ENCODE measurements at places on chromosomes 2 and 18.

DNA sequence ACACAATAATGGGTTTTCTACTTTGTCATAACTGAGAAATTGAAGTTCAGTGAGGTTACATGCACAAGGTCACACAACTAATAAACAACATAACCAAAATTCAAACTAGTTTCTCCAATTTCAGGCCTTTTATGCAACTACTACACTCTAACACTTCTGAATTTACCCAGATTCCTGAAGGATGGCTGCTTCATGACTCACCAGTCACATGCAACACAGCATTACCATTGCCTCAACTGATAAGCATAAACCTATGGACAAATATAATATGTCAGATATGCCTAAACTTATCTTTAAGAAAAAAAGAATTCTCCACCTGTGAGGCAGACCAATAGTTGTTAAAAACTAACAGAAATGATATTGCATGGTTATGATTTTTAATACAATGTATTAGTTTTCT, 586.5 kb upstream of the SLC8A1 start:
- DNase-seq, result no peak

DNA sequence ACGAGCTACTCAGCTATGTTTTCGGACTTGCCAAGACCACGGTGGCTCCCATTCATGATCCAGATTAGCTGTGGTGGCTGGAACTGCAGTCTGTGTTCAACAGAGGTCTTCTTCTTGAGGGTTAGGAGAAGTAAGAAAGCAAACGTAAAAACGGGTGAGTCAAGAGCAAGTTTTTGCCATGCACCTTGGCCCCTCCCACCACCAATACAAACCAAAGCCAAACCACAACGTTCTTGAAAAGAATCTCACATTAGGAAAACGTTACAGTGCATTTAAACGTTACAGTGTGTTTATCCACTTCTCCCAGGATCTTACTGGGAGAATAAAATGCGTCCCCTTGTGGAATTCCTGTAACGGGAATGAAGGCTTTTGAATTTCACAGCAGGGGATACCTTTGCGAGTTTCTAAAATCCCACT, 725 bp downstream of the FBXO48 start:
- DNase-seq, result peak; percentile 39

- no peak for DNase-seq
Measured at GRCh38 chr2:165776013-165776412, 18.0 kb downstream of the GALNT3 start.

- DNase-seq, result no peak
Measured at GRCh38 chr2:23684395-23685176, 242.3 kb downstream of the ATAD2B start.

DNA sequence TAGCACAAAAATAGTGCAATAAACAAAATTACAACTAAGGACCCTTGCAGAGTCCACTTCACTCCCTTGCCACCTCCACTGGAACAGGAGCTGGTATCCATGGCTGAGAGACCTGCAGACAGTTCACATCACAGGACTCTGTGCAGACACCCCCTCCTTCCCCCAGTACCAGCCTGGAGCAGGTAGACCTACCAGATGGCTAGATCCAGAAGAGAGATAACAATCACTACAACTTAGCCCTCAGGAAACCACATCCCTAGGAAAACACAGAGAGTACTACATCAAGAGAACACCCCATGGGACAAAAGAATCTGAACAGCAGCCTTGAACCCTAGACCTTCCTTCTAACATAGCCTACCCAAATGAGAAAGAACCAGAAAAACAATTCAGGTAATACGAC, 49.8 kb downstream of the FBXO15 start:
- DNase-seq, result no peak

DNA sequence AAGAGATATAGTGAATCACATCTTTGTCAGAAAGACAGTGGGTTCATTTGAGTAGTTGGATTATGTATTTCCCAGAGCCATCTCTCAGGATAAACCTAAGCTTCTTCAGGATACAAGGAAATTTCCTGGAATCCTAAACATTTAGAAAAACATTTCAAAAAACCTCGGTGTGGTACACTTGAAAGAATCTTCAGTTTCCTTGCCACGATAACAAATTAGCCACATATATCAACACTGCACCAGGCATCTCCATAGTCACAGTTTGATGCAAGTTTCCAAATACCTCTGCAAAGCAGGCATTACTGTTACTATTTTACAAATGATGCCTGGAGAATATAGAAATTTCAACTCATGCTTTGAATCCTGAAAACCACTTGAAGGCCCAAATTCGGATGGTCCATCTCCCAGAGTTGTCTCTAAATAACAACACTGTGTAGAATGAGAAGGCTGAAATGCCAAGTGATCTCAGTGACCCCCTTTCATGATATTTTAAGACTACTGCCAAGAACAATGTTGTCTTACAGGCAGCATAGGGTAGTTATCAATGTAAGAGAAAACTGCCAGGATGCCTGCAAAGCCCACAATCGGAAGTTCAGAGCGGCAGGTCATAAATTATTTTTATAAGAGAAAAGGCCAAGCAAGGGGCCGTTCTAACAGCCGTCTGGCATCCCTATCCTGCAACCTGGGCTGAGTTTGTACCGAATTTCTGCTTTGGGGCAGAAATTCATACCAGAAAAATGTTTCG, 307.9 kb downstream of the TXNL1 start:
- DNase-seq, result no peak

GRCh38 chr2:102276549-102277201, 34.7 kb upstream of the IL1RL1 start:
- DNase-seq, result no peak

GRCh38 chr2:80080957-80081356, 223.6 kb downstream of the LRRTM1 start:
- DNase-seq, result no peak

DNA sequence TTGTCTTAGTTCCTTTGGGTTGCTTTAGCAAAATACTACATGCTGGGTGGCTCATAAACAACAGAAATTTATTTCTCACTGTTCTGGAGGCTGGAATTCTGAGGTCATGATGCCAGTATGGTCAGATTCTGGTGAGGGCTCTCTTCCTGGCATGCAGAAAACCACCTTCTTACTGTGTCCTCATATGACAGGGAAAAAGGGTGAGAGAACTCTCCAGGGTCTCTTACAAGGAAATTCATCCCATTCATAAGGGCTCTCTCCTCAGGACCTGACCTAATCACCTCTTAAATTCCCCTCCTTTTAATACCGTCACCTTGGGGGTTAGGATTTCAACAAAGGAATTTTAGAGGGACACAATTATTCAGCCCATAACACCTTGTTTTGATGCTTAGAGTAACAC, 243.1 kb upstream of the TNP1 start:
- no peak for DNase-seq

DNA sequence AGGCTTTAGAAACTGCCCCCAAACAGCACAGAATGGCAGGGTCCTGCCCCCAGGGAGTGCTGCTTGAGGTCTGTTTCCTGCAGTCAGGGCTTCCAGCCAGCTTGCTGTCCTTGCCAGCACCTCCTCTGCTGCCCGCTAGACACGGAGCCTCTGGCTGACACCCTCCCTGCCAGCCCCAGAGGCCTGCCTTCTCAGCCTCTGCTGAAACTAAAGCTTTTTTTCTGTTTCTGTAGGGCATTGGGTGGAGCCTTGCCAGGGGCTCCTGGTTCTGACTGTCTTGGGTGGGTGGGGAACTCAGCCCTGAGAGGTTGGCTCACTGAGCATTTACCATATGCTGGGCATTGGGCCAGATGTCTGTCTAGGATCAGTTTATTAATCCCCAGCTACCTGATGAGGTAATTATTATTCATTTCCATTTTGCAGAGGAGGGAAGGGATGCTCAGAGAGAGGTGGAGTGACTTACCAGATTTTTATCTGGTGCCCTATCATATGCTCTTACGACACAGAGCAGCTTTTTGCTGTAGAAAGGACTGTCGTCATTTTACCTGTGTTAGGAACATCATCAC, 35.4 kb downstream of the INPP4A start:
- DNase-seq, result peak; percentile 27

DNA sequence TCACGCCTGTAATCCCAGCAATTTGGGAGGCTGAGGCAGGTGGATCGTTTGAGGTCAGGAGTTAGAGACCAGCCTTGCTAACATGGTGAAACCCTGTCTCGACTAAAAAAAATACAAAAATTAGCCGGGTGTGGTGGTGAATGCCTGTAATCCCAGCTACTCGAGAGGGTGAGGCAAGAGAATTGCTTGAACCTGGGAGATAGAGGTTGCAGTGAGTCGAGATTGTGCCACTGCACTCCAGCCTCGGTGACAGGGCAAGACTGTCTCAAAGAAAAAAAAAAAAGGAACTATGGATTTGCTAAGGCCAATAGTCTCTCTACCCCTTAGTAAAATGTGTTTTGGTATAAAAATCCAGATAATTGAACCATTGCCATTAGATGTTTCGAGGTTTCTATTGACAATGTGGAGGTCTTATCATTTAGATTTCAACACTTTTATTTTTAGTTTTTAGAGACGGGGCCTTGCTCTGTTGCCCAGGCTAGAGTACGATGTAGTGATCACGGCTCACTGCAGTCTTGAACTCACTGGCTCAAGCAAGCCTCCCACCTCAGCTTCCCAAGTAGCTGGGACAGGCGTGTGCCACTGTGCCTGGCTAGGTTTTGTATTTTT, 1.1 kb upstream of the TXNDC2 start:
- no peak for DNase-seq

- no peak for DNase-seq
Measured at GRCh38 chr2:15560140-15560987, 770 bp downstream of the NBAS start.

DNA sequence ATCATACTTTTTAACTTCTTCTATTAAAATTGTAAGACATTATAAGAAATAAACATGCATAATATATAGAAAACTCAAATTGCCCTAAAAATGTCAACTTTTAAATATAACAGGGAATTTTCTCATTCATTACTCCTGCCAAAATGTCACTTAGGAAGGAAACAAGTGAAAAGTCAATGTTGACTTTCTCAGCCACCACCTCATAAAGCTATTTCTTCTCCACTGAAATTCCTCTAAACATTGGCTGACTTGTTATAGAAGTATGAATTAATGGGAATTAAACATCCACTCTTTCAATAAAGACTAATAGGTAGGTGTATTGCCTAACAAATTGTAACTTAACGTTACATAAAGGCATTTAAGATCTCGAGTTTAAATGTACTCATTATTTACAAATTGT, 499.7 kb upstream of the SYT4 start:
- no peak for DNase-seq

- DNase-seq, result no peak
Measured at GRCh38 chr18:45774065-45774521, 50.1 kb downstream of the SLC14A1 start.

DNA sequence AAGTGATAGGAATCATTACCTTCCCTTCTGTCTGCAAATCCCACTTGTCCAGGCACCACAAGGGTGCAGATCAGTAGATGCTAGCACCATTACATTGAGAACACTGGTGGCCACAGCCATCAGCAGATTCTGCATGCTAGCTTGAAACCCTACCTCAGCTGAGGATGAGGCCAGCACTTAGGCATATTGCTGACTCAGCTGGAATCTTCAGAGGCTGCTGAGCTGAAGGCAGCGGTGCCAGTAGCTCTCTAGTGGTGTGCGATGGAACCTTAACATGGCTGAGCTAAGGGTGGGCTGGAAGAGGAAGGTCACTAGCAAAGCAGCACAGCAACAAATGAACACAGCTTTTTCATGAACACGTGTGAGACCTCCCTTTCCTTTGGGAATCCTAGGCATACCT, 19.0 kb upstream of the CPO start:
- DNase-seq, result no peak

DNA sequence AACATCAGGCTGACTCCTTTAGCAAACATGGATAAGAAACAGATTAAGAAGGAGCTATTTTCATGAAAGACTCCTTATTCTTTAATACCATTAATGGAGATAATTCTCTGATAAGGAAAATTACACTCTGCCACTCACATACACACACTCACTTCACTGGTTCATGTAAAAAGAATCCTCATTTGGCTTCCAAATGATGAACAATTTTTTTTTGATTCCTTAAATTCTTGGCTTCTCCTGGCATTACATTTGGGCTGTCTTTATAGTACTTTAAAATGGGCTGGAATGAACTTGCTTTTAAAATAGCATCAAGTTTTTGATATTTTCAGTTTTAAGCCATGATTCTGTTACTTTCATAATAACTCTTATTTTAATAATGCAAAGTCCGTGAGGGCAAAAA, 328.6 kb downstream of the SLC8A1 start:
- DNase-seq, result no peak

GRCh38 chr18:13260935-13261640, 42.5 kb downstream of the LDLRAD4 start:
- DNase-seq, result no peak

GRCh38 chr2:233433794-233434193, 79.5 kb downstream of the DGKD start:
- no peak for DNase-seq

DNA sequence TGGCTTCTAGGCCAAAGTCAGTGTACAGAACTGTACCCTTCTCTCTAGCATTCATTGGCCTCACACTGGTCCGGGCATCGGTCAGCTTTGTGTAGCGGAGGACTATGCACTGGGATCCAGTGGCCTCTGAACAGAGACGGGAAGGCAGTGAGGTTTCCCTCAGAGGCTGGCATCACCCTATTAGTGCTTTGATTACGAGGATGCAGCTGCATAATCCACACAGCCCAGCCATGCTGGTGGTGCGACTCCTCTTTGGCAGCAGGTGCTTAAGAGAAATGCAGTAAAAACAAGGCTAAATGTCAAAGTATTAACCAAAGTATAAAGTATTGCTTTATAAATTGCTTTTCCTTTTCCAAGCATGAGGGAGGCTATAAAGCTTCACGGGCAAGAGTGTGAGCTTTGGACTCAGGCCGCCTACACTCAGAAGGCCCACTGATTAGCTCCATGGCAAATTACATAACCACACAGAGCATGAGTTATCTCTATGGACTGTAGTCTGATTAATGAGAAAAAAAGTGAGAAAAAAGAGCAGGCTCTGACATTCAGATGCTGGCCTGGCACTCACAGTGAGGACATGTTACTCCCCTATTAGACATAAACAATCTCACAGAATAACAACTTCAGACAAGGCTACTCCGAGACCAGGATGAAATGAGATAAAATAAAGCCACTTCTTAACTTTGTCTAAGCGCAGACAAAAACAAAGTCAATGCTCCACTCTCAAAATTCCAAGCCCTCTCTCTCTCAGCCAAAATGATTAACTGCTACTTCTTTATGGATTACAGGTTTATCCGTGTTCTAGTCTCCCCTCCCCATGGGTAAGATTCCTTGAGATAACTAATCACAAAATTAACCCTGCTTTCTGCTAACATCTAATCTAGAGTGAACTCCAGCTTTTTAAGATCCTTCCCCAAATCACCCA, 6.4 kb upstream of the CRYGC start:
- DNase-seq, result no peak

GRCh38 chr2:72998234-72998651, 73.3 kb downstream of the SFXN5 start:
- DNase-seq, result no peak

DNA sequence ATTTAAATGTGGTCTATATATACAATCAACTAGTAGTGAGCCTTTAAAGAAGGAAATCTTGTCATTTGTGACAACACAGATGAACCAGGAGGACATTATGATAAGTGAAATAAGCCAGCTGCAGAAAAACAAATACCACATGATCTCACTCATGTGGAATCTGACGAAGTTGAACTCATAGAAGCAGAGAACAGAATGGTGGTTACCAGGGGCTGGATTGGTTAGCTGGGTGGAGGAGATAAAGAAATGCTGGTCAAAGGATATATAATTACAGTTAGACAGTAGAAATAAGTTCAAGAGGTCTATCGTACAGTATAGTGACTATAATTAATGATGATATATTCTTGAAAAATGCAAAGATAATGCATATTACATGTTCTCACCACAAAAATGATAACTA, 267.9 kb downstream of the FBXO15 start:
- no peak for DNase-seq

- no peak for DNase-seq
Measured at GRCh38 chr2:203623661-203624060, 82.8 kb upstream of the CD28 start.
